ENCODE measurements at places on chromosomes 1 and 21.

DNA sequence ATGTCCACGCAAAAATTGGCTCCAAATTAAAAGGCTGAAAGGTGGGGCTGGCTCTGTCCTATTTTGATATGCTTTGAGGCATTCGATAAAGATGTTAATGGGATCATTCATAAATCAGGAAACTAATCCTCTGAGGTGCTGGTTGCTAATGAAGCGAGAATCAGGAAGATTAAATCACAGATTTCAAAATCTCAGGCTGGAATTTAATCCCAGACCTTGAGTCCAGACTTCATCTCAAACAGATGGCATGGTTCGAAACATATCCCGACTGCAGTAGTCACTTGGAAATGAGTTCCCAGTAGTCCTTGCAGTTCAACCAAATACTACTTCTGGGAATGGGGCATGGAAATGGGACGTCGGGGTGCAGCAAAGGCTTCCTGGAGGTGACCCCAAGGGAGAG, 4.5 kb upstream of the KLF17 start:
- DNase-seq, result no peak

DNA sequence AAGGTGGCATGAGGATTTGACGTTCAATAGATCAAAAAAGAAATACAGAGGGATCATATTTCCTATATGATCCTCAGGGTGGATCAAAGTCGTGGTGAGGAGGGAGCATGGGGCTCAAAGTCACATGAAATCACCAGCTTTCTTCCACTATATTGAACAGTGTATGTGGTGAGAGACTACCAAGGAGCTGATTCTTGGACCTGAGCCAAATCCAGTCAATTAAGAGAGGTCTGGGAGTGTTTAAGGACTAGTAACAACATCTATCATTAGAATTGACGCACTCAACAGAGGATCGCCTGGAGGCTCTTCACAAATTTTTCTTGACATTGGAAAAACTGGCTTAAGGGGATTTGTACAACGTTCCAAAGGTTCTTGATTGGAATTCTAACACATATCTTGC, 267.7 kb upstream of the PROX1 start:
- DNase-seq, result no peak

GRCh38 chr1:168439456-168440375, 104.1 kb downstream of the XCL2 start:
- no peak for DNase-seq

- DNase-seq, result no peak
Measured at GRCh38 chr1:41799723-41800122, 119.0 kb downstream of the HIVEP3 start.

GRCh38 chr1:1080122-1080757, 6.1 kb upstream of the RNF223 start:
- DNase-seq, result peak; percentile 33

DNA sequence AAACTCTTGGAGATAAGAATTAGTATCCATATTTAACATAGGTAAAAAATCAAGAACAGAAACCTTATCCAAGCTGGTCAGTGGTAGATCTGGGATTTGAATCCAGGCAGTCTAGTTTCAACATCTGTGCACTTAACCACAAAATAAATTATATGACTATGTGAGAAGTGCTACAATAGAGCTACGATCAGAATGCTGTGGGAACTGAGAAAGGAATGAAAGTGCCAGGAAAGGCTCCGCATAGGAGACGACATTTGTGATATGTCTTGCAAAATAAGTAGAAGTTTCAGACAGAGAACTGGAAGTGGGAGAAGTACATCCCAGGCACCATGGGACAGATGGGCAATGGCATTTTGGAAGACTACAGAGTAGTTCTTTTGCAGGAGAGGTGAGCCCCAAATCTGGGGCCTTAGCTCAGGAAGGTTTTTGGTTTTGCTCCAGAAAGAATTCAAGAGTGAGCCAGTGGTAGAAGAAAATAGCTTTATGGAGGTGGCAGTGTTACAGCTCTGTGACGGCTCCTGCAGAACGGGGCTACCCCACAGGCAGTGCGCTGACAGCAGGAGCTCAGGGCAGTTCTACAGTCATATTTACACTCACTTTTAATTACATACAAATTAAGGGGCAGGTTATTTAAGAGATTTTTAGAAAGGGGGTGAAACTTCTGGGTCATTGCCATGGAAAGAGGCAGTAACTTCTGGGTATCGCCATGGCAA, 25.5 kb upstream of the GJA5 start:
- no peak for DNase-seq

GRCh38 chr1:79848316-79848715, 841.8 kb upstream of the ADGRL4 start:
- no peak for DNase-seq

GRCh38 chr1:114008993-114009392, 29.7 kb downstream of the OLFML3 start:
- DNase-seq, result no peak

GRCh38 chr1:14182856-14183255, 415.6 kb upstream of the KAZN start:
- DNase-seq, result no peak

GRCh38 chr21:34687065-34687464, 18.3 kb downstream of the CLIC6 start:
- DNase-seq, result no peak

DNA sequence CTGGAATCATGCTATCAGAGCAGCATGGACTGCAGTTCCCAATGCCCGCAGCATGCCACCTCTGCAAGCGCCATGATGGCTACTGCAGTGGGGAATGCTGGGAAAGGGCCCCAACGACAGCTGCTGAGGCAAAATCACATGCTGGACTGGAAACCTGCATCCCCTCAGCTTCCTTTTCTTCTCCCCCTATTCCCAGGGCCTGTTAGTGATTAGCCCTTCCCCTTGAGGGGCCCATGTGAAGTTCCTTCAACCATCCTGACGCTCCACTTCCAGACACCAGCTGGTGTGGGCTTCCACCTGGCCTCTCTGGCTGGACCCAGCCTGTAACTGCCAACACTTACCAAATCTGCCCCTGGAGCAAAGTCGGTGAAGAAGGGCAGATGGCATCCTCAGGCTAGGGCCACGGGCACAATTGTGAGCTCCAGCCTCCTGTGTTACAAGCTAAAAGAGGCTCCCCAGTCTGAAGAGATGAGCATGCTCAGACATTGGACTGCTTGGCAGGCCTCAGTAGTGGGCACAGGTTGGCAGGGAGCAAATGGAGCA, 22.1 kb upstream of the SDC3 start:
- no peak for DNase-seq

GRCh38 chr1:1156140-1157032, 17.3 kb upstream of the TTLL10 start:
- DNase-seq, result no peak

DNA sequence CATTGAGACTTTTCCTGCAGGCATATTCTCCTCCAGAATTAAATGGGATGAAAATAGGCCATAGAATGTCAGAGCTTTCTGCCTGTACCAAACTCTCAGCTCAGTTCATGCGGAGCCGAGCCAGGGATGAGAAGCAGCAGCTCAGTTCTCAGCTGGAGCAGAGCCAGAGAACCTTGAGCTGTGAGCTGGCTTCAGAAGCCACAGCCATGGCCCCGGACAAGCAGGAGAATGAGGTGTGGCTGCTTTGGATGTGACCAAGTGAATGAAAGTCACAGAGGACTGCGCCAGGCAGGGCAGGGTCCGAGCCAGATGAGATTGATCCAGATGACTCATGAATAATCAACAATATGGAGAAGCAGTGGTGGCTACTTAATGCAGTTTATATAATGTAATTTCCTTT, 633.8 kb downstream of the NCAM2 start:
- DNase-seq, result no peak

GRCh38 chr1:158200527-158200926, 19.8 kb downstream of the CD1D start:
- DNase-seq, result no peak

- no peak for DNase-seq
Measured at GRCh38 chr21:32192291-32193097, 86.4 kb downstream of the MIS18A start.

DNA sequence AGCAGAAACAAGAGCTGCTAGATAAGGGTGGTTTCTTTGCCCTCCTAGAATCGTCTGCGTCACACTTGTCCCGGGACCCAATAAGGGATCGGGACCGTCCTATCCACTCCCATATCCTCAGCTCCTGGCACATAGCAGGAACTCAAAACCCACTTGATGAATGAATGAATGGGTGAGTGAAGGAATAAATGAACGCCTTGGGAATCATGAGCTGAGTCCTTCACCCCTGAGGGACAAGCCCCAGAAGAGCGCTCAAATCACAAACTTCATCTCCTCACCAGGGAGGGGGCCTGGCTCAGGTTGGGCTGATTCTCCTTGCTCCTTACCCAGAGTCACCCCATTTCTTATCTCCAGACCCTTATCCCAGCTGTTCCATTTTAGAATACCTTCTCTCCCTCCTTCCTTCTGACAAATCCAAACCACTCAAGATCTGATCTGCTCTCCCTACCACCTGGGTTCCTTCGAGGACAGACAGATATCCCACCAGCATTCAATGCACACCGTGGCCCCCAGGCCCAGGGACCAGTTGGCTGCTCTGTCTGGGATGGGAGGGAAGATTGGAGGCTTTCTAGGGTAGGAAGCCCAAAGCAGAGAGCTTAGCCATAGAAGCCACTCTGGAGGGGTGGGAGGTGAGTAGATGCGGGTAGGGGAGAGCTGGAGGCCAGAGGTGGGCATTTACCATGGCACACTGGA, 643 bp upstream of the MOB3C start:
- no peak for DNase-seq

DNA sequence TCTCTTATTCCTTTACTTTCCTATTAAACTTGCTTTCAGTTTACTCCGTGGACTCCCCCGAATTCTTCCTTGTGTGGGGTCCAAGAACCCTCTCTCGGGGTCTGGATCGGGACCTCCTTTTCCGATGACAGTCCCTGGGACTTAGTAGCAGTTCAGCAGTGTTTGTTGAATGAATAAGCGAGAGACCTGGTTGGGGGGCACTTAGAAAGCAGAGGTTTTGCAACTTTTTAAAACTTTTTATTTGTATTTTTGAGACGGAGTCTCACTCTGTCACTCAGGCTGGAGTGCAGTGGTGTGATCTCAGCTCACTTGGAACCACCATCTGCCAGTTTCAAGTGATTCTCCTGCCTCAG, 2.1 kb upstream of the ANKRD65 start:
- no peak for DNase-seq

GRCh38 chr1:175865041-175865766, 121.8 kb upstream of the TNR start:
- DNase-seq, result no peak

DNA sequence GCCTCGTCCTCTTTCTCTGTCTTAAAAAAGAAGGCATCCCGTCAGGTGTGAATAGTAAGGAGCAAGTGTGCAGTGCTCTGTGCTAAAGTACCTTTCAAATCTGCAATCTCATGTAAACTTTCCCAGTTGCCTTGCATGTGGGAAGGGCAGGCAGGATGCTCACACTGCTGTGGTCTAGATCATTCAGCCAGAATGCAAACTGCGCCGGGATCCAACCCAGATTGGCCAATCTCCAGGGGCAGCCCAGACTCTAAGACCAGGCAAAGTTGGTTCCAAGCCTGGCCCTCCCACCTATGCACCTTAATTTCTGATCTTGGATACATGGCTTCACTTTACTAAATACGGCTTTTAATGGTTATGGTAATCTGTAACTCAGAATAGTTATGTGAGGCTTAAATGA, 3.2 kb upstream of the MAP1LC3C start:
- DNase-seq, result no peak

- no peak for DNase-seq
Measured at GRCh38 chr1:229238674-229239415, 32.1 kb upstream of the RAB4A start.

DNA sequence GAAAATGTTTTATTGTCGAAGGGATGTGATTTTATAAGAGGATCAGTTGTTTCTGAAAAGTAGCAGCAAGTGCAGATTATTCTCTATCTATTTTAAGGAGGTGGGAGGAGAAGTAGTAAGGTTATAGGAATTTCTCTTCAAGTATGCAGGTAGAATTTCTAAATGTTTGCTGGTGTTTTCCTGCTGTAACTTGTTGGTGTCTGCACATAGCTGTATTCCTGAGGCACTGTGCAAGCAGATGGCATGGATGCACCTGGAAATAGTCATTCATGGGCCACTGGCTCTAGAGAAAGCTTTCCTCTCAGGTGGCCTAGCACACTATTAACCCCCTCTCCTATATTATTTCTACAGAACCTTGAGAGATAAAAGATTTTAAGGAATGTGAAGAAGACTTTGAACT, 30.3 kb upstream of the PODN start:
- DNase-seq, result no peak

- no peak for DNase-seq
Measured at GRCh38 chr1:51002516-51002915, 32.5 kb downstream of the CDKN2C start.

- no peak for DNase-seq
Measured at GRCh38 chr1:1665815-1666251, 7.0 kb upstream of the CDK11B start.

DNA sequence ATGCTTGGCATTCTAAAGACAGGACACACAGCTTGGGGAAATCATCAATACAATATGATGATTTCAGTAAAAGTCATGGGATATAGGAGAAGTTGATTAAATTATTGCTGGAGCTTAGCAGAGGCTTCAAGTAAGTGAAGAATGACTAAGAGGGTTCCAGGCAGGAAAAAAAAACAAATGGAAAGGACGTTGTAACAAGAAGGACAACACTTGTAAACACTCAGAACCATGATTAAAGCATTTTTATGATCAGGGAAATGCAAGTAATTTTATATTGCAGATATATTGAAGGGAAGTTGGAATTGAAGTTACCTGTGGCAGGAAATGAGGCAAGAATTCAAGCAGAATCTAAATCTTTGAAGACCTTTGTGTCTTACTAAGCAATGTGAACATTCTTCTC, 602.7 kb upstream of the NEGR1 start:
- DNase-seq, result no peak

- DNase-seq, result no peak
Measured at GRCh38 chr1:6124746-6125365, 55.3 kb downstream of the CHD5 start.

DNA sequence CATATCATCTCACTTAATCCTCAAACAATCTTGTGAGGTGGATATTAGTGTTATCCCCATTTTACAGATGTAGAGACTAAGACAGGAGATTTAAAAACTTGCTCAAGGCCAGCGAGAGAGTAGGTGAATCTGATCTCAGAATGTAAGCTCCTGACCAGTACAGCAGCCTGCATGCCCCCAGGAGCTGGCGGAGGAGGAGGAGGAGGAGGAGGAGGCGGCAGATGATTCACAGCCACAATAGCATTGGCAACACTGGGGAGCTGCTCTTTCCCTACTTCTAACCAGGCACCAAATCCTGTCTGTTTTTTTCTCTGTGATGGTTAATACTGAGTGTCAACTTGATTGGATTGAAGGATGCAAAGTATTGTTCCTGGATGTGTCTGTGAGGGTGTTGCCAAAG, 243.2 kb downstream of the ATG4C start:
- no peak for DNase-seq

- no peak for DNase-seq
Measured at GRCh38 chr1:5329068-5329739, 663.0 kb downstream of the NPHP4 start.

GRCh38 chr1:207040181-207040533, 7.6 kb upstream of the C1orf116 start:
- no peak for DNase-seq

Measured in activated B cell treated with CpG ODN at 0.5 μM for 24 hours (primary cell).